MM.1S (cell line): ENCODE measurements at places on chromosomes 1 and 21.
A peak's percentile ranks its signal among the peaks of the same experiment; 100 is the strongest.

DNA sequence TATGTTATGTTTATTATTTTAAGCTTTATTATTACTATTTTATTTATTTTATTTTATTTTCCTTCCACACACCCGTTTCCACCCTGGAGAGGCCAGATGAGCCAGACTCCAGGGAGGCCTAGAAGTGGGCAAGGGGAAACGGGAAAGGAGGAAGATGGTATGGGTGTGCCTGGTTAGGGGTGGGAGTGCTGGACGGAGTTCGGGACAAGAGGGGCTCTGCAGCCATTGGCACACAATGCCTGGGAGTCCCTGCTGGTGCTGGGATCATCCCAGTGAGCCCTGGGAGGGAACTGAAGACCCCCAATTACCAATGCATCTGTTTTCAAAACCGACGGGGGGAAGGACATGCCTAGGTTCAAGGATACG lies 468 bp upstream of the MX1 start:
- no peak for DNase-seq

- DNase-seq: no peak
Measured at GRCh38 chr1:169572187-169572586, 14.1 kb downstream of the F5 start.

- no peak for DNase-seq
Measured at GRCh38 chr1:31771891-31772668, 7.9 kb upstream of the ADGRB2 start.

GRCh38 chr1:116254776-116255175 lies 118.3 kb upstream of the ATP1A1 start:
- no peak for DNase-seq

GRCh38 chr1:170520601-170521000 lies 11.4 kb upstream of the GORAB start:
- DNase-seq: no peak

DNA sequence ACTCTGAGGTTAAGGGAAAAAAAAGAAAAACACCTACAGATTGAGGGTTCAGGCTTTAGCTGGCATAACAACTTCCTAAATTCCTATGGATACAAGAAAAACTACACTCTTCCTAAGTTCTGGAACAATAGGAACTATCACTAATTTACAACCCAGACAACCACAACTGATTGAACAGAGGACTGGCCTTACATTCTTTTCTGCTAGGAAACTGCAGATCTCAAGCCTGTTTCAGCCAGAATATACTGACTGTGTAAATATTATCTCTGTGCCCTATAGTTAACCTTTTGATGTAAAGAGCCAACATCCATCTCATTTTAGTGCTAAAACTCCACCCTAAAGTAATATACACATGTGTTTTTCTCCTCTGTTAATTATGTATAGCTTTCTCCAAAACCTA lies 1186.5 kb upstream of the TMPRSS15 start:
- no peak for DNase-seq

- DNase-seq: no peak
Measured at GRCh38 chr1:9912264-9912936, 2.3 kb upstream of the CTNNBIP1 start.

GRCh38 chr1:6574818-6575217 lies 5.0 kb upstream of the ZBTB48 start:
- no peak for DNase-seq

DNA sequence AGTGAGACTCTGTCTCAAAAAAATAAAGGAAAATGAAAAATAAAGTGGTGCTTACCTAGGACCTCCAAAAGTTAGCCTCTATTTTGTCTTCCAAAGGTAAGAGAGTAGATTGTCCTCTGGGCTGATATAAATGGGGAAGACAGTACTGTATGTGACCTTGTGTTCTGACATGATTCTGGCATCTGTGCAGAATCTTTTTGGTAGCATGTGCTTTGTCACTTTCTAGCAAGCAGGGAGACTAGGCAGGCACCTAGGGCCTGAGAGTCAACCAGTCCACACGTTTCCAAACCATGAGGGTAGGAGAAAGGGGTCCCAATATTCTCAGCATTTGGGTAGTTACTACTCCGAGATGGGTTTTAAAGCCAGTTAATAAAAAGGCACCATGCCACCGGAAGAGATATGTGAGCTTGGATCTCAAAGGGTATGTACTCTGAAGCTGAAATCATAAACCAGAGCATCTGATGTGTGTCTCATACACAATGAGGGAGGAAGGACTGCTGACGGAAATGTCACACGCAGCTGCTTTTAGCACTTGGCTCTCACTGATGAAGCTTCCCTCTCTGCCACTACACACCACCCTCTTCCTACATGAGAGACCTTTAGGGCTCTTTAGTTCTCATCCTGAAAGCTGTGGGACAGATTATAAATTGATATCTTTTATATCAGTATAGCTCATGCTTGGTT lies 27.0 kb upstream of the SLC16A1 start:
- DNase-seq: no peak

DNA sequence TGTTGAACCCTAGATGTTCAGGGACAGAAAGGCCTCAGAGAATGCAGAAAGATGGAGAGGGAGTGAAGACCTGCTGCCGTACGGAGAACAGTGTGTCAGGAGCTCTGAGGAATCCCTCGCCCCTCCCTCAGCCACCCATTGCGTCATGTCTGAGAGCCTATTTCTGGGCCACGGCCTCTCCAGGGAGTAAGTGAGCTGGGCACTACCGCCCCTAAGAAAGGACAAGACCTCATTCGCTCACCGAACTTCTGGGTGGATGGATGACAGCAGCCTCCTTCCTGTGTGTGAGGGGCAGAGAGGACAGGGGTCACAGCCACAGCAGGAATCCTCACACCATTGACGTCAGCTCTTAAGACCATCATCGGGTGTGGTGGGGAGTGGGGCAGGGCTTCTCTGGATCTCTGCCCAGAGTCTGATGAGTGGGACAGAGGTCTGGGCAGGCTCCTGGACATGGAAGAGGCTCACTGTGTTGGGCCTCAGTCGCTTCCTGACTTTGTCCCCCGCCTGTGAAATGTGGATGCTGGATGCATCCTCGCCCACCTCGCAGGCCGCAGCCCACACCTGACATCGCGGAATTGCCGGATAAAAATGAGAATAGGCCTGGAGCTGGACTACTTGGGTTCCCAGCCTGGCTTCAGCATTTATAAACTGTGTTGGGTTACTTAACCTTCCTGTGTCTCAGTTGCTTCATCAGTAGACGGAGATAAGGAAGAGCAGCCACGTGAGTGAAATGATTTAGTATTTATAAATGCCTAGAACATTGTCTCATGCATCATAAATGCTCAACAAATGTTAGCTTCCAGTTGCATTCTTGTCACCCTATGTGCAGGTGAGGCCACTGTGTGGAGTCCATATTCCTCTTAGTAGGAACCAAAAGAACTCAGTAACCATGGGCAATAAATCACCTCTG lies 238.6 kb downstream of the TRABD2B start:
- no peak for DNase-seq

GRCh38 chr1:96214982-96215381 lies 506.6 kb upstream of the PTBP2 start:
- DNase-seq: no peak

DNA sequence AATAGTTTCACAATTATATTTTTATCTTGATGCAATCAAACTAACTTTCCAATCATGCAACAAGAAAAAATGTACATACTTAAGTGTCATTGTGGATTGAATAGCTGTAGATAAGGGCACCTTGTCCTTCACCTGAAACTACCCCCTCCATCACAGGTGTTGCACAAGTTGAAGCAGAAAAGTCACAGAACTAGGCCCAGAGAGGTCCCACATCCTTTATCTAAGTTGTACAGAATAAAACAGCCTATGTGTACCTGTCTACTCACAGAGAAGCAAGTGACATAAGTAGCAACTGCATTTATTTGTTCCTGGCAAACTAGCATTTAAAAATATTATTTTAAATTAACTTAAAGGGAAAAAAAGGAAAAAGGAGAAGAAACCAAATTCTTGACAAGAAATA lies 256.8 kb downstream of the FAF1 start:
- DNase-seq: no peak

GRCh38 chr1:34924759-34925555 lies 4.5 kb downstream of the DLGAP3 start:
- DNase-seq: peak; percentile 59

- DNase-seq: no peak
Measured at GRCh38 chr21:32463889-32464300, 51.4 kb downstream of the EVA1C start.

DNA sequence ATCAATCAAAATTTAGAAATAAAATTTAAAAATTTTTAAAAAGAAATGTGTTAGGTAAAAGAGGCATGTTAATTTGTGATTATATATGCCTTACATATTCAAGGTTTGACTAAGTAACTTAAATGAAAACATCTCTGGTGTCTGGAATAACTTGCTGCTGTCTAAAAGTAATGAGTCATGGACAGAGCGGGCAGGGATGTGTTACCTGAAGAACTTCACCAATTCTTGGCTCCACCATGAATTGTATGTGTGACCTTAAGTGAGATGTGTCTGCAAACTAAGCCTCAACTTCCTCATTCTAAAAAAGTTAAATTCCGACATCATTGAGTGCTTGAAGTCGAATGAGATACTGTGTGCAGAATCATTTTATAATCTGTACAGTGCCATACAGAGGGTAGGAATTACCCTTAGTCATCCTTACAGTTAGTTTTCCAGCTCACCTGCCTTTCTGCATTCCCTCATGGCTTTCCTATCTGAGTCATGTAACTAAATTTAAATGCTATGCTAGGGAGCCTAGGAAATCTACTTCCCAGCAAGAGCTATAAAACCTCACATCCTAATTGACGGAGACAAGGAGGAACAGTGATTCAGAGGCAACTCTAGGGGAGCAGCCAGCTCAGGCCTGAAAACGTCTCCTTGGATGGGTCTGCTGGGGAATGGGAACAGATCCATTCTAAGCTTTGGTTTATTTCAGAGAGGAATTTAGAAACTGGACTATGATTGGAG lies 100.7 kb upstream of the TSPAN2 start:
- no peak for DNase-seq

DNA sequence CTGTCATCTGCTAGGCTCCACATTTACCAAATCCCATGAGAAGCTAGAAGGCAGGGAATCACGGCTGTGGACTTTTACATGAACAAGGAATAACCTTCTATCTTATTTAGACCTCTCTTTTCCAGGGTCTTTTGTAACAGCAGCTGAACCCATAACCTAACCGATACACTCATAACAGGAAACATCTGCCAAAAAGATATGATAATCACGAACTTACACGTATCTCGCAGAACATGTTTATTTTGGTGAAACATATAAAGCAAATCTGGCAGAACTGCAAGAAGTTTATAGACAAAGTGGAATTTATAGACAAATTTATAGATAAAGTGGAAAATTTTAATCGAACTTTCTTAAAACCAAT lies 20.4 kb downstream of the TINAGL1 start:
- DNase-seq: no peak

DNA sequence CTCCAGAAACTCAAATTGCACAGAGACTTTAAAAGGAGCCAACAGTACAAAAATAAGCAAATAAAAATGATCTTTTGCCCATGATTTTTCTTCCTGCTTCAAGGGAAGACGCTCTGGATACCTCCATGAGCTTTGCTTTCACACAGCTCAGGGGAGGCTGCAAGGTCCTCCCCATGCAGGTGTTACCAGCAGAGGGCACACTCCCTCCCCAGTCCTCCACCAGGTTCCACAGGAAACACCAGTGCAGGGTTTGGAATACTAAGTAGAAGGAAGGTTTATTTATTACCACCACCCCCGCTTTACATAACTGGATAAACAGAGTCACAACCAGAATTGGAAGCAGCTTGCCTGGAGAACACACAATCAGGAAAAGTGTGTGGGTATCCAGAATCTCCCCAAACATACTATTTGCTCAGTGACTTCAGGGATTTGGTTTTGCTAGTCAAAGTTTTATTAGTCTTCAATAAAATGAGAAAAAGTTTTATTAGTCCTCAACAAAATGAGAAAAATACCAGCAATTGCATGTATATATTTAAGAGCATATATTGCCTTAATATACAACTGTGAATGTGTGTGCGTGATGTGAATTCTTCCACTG lies 37.3 kb downstream of the HSD3B1 start:
- no peak for DNase-seq

GRCh38 chr1:68426594-68426993 lies 23.2 kb downstream of the RPE65 start:
- DNase-seq: no peak

DNA sequence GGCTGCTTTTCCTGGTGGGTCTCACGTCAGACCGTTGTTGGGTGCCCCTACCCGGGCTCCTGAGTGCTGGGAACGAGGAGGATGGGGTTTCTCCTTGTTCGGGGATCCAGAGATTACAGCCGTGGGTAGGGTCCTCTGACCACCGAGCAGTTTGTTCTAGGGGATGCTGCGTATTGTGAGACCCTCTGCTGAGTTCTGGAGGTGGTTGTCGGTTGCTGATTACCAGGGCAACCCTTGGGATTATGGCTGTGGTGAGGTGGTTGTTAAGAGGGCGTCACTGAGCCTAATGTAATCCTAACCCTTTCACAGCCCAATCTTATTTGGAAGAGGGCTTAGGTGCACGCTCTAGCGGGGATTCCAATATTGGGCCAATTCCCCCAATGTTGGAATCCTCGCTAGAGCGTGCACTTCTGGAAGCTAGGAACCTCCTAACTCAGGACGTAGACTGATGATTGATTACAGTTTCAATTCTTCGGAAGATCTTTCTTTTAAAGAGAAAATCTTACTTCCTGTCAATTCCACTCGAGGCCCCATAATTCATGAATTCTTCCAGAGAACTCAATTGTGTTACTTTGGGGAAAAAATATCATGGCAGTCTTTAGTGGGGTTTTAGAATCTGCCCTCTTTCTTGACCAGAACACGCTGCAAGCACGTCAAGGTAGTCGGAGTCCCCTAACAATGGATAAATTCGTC lies 483 bp downstream of the TCEANC2 start:
- DNase-seq: no peak

- DNase-seq: no peak
Measured at GRCh38 chr21:46114963-46115362, 17.1 kb downstream of the COL6A2 start.

GRCh38 chr1:21818656-21819055 lies 6.6 kb downstream of the LDLRAD2 start:
- peak; percentile 59 for DNase-seq

DNA sequence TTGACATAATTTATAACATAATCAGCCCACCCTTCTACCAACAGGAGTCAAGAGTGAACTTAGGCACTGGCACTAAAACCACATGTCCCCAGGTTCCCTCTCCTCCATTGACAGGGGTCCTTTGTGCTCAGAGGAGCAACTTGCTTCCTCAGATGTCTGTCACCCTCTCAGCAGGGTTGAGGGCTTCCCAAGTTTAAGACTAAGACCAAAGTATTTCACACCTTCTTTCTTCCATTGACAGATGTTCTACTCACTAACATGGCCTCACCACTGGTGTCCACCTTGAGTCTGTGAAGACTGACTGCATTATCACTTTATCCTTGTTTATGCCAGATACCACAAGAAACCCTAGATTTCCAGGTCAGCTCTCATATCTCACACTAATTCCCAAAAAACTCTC lies 56.5 kb downstream of the CCDC18 start:
- DNase-seq: no peak

- no peak for DNase-seq
Measured at GRCh38 chr1:111804776-111805175, 49.1 kb downstream of the DDX20 start.

DNA sequence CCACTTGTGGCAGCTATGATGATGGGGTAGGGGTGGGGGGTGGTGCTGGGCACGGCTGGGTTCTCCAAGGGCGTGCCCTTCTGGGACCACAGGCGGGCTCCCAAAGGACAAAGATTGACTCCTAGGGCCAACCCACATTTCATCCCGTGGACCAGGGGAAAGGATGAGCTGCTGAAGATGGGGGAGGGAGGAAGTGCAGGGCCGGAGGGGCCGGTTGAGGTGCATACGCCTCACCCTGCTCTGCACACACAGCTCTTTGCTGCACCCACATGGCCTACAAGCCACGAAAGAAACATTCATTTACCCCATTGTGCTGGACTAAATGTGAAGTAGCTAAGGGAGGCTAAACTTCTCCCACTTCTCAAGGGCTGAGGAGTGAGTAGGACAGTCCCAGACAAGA lies 34.2 kb upstream of the GNPAT start:
- no peak for DNase-seq
